ENCODE measurements at places on chromosomes 1 and 21.

DNA sequence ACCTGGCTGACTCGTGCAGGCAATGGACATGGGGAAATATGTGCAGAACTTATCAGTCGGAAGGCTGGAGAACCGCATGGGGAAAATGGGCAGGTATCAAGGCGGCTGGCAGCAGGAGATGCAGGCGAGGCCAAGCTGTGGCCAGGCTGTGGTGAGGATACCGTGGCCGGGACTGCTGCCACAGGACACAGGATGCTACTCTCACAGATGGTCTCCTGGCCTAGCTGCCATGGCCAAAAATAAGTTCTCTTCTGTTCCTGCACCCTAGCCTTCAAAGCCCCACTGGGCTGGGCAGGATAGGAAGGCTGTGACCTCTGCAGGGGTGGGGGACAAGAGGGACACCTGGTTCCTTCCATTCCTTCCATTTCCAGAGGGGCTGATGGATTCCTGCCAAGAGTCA lies 26.4 kb downstream of the TEX35 start:
- DNase-seq = no peak

DNA sequence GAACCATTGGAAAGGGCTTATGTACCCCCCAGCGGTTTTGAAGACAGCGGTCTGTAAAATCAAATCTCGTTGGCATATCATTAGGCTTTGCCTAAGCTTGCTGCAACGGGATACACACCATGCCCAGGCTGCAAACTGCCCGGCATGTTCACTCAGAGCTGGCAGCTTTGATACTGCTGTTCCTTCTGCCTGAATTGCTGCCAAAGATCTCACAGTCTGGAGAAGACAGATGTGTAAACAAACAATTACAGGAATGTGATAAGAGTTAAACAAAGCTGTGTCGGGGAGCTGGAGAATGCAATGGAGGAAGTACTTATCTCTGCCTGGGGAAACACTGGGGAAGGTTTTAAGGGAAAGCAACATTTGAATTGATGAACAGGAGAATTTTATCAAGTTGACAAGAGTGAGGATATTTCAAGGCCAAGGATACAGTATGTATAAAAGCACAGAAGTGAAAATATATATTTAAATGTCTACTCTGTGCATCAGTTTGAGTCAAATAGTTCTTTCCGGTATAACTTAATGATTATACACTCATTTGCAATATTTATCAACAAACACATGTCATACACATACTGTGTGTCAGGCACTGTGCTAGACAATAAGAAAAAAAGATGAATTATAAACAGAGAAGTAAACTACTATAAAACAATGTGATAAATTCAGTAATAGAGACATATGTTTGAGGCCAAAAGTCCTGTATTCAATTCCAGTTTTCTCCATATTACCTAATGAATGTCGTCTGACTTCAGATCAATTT lies 29.9 kb downstream of the CHML start:
- no peak for DNase-seq

DNA sequence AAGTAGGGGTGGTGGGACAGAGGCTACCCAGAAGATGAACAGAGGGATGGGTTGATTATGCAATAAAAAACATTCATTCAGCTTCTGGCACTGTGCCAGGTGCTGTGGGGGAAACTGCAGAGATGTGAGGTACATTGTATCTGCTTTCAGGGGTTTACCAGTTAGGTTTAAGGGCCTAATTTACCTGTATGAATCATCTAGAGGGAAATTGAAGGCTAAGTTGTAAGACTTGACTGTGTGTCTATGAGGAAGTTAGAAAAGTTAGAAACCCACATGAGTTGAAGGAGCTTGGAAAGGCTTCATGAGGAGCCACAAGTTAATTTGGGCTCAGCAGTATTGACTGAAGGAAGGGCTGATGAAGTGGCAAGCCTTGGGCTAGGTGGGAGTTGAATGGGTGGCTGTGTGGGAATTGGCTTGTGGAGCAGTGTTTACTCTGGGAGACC lies 36.7 kb upstream of the APOBEC4 start:
- DNase-seq = no peak

- no peak for DNase-seq
These were observed 9.1 kb downstream of the PLA2G4A start for GRCh38 chr1:186837806-186838205.

DNA sequence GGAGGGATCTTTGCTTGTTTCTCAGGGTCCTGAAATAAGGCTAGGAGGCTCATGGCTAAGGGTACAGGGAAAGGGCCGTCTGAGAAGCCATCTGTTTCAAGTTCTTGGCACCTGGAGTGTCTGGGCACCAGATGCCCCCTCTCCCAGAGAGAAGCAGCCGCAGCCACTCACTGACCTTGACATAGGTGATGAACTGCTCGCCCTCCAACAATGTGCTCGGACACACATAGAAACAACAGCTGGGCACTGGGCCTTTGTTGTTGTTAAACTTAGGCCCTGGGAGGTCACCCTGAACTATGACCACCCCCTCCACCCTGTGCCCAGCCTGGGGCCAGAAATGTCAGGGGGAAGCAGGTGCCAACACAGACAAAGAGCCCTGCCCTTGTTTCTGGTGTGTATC lies 9.2 kb upstream of the TNNI1 start:
- no peak for DNase-seq

GRCh38 chr1:3651930-3652547 lies at the start of gene TP73:
TP73 (plus strand) TSS chr1:3652516; CDS start chr1:3682366, 29,850 bp downstream.
- no peak for DNase-seq

DNA sequence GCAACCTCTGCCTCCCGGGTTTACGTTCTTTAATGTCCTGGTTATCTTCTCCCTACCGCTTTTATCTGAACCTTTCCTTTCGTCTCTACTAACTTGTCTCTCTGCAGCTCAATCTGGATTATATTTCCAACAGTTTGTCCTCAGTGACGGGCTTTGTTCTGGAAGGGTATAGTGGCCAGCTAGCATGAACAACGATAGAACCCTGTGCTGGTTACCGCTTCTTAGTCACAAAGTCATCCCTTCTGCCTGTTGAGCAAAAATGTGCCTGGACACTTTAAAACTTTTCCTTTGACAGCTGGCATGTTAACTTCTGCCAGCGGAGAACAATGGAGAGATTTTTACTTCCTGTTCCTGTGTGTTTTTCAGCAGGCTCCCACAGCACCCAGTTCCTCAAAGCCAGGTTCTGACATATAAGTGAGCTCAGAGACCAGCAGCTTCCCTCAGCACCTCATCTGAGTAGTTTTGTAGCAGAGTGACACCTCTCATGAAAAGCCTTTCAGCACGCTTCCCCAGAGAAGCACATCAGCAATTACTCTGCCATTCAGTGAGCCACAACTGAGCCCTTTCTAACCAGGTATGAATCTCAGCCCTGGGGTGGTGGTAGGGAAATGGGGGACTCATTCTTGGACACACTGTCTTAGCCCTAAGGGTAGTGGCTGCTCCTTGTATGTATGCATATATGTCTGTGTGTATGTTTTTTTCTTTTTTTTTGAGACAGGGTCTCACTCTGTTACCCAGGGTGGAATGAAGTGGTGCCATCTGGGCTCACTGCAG lies 23.6 kb upstream of the CCDC17 start:
- no peak for DNase-seq

GRCh38 chr1:3658231-3658615 lies 5.9 kb downstream of the TP73 start:
- DNase-seq = no peak

DNA sequence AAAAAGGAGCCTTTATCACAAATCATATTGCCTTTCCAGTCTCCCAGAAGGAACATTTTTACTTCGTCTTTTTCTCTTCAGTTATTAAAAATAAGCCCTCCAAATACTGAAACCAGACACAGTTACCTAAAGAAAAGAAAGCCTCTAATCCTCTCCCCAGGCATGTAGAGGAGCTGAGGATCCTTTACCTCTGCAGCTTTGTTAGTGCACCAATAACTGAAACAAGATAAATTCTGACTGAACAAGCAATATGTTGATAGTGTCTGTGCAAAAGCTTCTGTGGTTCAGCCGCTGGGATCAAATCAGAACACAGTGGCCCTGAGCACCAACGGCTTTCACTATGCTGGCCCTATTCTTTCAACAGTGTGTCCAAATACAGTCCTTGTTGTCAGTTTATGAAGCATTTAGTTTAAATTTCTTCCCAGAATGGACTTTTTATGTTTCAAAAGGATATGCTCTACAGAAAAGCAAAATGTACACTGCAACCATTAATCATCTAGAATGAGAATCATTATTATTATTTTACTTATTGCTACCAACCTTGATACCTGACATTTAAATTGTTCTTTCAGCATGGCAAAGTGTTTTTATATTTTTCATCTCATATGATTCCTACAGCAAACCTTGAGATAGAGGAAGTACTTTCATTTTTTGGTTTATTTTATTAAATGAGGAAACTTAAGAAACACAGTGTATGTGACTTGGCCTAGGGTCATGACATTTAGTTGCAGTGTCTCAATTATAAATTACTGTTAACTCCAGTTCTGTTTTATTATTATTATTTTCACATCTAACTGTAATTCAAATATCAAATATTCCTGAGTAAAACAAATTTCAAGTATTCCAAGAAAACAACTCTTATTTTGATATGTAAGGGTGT lies 217.9 kb downstream of the NEGR1 start:
- no peak for DNase-seq

GRCh38 chr1:4755301-4755845 lies 101.0 kb downstream of the AJAP1 start:
- no peak for DNase-seq

- no peak for DNase-seq
These were observed 38.0 kb downstream of the PRRX1 start for GRCh38 chr1:170701962-170702361.

DNA sequence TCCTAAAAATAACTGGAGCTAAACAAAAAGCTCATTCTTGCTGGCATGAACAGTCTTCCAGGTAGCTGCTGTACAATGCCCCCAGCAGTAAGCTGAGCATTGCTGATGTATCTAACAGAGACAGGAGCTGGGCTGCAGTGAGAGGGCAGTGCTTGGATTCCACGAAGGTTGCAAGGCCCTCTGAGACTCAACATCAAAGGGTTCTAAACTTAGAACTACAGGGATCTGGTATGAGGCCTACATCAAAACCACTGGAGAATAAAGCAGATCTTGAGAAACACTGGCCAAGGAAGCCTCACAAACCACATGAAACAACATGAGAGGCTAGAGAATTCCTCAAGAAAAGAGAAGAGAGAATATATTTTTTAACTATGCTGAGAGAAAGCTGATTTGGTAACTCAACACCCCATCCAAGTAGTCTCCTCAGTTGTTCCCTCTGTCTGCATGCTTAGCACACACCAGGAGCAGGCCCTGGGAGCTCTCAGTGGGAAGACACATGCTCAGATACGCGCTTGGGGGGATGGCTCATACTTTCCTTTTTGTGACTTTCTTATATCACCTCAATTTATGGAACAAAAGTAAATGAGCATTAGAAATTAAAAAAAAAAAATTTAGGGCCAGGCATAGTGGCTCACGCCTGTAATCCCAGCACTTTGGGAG lies 27.7 kb downstream of the DSTYK start:
- DNase-seq = no peak

GRCh38 chr1:94709891-94710581 lies 110.1 kb upstream of the SLC44A3 start:
- no peak for DNase-seq

DNA sequence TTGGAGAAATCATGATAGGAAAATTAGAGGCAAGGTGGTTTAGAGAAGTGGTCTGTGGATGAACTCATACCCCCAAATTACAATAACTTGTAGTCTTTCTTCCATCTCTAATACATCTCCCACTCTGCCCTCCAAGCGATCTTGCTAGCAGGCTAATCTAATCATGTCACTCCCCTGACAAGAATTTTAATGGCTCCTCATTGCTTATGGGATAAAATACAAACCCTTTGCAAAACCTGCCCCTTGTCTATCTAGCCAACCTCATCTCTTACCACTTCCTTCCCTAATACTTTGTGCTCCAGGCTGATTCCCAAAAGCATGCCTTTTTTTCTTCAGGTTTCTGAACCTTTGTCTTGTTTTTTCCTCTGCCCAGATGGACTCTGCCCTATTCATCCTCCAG lies 71.3 kb upstream of the LRRN2 start:
- DNase-seq = no peak

DNA sequence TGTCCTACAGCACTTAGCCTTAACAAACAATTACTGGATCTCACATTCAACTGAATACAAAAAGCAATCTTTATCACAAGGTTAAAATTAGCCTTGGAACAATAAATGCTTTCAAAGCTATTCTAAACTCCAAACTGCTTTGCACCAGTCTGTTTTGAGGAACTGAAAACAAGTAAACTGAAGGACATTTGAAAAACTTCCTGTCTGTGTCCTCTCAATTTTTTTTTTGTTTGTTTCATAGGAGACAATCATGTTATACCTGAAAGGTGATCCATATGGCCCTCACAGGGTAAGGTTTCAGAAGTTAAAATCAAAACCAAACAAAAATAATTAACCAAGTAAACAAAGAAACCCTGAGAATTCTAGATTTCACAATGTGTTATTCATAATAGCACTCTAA lies 459.1 kb downstream of the DPYD start:
- no peak for DNase-seq

GRCh38 chr21:25912402-25912746 lies 177.6 kb downstream of the GABPA start:
- DNase-seq = no peak

DNA sequence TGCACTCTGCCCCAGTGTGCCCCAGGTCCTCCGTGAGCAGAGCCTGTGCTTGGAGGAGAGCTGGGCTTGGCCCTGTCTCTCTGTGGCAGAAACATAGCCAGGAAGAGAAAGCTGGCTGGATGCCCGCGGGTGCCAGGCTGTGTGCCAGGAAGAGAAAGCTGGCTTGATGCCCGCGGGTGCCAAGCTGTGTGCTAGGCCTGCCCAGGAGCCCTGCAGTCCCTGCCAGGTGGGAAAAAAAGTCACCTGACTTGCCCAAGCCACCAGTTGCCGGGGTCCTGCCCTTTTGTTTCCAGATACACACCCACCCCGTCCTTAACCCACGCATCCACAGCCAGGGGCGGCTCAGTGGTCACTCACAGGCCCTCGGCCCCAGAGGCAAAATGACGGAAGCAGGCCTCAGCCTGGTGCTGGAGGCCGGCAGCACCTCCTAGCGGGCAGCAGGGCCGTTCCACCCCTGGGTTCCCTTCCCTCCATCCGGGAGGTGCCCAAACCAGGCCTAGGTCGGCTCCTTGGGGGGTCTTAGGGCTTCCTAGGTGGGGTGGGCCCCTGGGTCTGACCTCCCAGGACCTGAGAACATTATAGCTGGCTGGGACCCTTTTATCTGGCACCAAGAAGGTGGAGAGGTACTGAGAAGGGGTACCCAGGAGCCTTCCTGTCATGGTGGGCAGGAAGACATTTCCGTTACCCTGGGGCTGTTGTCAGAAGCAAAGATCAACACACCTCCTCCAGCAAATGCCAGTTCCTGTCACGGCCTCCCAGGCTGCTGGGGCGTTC lies 9.1 kb downstream of the ITGB2 start:
- peak; percentile 87 for DNase-seq

DNA sequence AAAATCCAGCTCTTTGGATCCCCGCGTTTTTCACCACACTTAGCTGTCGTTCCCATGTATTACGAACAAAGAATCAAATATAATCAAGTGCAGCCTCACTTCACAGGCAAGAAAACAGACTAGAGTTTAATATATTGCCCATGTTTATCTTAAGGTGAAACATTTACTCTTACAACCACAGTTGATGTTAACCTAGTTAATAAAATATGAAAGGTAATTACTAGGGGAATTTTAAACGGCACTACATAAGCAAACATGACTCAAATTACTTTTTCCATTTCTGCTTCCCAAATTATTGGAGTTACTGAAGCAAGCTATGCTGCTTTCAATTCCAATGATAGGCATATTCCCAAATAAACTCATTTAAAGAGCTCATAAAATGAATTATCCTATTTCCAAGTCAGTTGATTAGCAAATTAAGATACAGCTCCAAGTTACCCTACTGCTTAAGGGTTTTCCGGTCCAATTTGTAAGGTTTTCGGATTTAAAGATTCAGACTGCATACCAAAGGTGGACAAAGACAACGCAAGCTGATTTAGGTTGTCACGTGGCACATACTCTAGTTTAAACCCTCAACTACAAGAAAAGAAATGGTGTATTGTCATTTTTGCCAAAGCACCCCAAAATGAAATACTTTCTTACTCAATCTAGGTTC lies 5.9 kb downstream of the COX20 start:
- no peak for DNase-seq

Data from thyroid gland (tissue), 4 donors.